ENCODE measurements at places on chromosomes 7 and 10.

DNA sequence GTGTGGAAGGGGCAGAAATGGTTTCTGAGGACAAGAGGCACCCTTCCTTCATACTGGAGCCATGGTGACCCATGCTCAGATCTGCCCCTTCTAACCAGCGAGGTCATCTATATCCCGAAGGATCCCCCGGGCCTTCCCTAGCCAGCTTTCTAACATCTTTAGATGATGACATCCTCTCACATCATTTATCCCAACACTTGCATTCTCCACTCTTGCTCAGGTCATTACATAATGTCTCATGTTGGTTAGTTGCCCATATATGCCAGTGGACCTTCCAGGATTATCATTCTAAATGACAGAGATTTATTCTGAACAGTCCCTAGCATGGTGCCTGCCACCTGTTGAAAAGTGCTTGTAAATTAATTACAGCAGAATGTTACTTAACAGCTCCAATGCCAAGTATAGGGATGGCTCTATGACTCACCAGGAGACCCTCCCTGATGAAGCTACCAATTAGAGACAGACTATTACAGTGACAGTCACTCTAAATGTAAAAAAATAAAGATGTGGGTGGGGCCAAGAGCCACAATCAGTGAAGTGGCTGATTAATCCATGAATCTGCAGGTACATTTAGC lies 22.6 kb upstream of the ABLIM1 start:
- no peak for DNase-seq

DNA sequence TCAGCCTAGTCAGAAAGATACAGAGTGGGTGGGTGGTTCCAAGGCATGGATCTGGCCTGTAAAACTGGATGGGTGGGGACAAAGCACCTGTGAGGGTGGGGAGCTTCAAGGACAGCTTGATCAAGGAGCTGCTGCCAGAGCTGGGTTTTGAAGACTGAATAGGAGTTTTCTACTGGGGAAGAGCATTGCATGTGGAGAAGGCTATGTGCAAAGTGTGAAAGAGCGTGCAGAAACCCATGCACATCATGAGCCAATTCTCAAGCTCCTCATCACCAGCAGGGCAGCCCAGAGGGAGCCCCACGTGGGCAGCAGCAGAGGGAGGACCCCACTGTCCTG lies 58.6 kb downstream of the PDGFA start:
- no peak for DNase-seq

- no peak for DNase-seq
These were observed 14.6 kb upstream of the GPR26 start for GRCh38 chr10:123651421-123652047.

DNA sequence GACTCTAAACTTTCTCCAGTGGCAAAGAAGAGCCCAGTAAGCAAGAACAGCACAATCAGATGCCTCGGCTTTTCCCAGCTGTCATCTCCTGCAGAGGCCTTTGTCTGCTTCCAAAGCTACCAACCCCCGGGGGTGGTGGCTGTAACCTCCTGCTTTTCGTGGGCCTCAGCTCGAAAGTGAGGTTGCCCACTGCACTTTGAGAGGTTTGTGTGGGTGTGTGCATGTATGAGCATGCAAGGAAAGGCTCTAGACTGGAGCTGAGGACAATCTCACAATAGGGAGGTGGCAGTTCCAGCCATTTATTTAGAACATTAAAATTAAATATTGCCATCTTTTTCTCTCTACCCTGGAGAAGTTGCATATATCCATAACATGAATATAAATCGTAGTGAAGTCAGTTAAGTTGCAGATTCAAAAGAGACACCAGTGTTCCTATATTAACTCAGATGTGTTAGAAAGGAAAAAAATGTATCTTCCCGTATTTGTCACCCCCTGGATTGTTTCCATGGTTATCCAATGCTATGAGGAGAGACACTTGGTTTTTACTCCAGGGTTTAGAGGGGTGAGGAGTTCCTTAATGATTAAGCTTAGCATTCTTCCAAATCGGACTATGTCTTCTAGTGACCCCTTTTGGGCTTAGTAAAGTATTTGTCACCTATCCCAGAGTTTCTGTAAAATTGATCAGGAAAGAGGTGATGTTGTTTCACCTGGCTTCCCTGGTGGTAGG lies 781.1 kb downstream of the INHBA start:
- DNase-seq = no peak

- peak; percentile 12 for DNase-seq
These were observed 297.9 kb downstream of the DGKB start for GRCh38 chr7:14604606-14605005.

- DNase-seq = no peak
These were observed 537.3 kb downstream of the TNS3 start for GRCh38 chr7:47044625-47045024.

GRCh38 chr7:2687881-2688318 lies at the start of gene AMZ1:
AMZ1 (plus strand) TSS chr7:2688202; CDS start chr7:2700452, 12,250 bp downstream.
- no peak for DNase-seq
